Right ventricle myocardium inferior (tissue), 1 donor: ENCODE measurements at places on chromosomes 11 and 22. TPM values are rescaled to one million over a fixed set of nuclear protein-coding genes. Genes with fewer than 3 reads are reported as not detected.

The RAB6A gene
- 97.1 TPM for total RNA-seq

The MAPK11 gene
- 10.0 TPM for total RNA-seq

The MFRP gene
- not detected for total RNA-seq

The TRPC6 gene
- total RNA-seq: 0.19 TPM

The CDKN1C gene
- 40.0 TPM for total RNA-seq
